ENCODE measurements at places on chromosomes 11 and 22. TPM values are rescaled to one million over a fixed set of nuclear protein-coding genes. Genes with fewer than 3 reads are reported as not detected.

The GVQW3 gene
- 1.3 TPM for total RNA-seq

DNA sequence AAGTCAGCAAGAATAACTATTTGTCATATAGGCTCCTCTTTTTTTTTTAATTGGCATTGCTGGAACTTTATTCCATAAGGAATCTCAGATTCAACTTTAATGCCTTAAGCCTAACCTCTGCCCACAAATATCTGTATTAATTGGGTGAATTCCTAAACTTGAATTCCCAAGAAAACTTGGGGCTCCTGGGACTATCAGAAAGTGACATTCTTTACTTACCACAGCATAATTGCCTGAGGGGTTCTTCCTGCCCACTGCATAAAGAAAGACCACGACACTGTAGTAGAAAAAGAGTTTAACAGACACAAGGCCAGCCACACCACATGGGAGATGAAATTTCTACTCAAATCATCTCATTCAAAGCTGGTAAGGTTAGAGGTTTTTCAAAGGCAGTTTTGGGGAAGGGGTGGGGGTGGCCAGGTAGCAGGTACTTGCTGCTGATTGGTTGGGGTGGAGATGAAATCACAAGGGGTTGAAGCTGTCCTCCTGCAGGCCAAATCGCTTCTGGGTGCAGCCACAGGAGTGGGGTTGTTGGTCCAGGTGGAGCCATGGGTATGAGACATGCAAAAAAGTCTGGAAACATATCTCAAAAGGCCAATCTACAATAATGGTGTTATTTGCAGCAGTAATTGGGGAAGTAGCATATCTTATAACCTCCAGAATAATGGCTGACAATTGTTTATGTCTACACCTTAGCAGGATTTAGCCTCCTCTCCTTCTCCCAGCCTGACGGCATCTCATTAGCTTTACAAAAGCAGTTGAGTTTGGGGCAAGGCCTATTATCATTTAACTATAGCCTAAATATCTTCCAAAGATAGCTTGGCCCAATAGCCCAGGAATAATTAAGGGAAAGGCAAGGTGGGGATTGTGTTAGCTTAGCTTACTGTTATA, 4.8 kb upstream of the NLRP10 start:
- H3K27me3 ChIP-seq = no peaks in the 10 kb centered on the region
- no peaks in the 10 kb centered on the region for H3K4me1 ChIP-seq
- no peak for DNase-seq
- H3K36me3 ChIP-seq = no peaks in the 10 kb centered on the region
- no peak overlapping the region for H3K27ac ChIP-seq

The TSGA10IP gene
- not detected for total RNA-seq

DNA sequence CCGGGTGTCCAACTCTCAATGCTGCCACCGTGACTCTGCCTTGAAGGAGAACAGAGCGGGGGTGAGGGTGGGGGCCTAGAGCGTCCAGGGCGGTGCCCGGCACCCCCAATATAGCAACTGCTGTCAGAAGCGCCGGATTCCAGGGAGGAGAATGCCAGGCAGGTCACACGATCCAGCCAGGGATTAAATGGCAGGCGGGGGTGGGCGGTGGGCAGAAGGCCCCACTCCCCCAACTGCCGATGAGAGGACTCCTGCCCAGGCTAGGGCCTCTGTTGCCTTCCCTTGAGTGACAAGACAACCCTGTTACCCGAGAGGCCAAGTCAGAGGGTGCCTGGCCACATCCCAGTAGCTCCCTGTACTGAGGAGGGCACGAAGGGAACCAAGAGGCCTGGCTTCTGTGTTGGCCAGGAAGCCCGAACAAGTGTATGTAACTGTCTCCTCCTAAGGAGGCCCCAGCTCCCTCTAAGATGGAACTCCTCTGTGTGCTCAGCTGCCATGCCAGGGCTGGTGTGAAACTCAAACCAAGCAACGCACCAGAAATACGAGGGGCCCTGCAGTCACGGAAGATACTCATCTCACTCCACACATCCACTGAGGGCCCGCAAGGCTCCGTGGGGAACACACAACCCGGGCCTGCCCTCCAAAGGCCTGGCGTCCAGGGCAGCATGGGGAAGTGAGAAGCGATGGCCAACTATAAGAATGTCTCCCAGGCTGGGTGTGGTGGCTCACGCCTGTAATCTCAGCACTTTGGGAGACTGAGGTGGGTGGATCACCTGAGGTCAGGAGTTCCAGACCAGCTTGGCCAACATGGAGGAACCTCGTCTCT, 3.0 kb downstream of the PACSIN3 start:
- no peak for DNase-seq
- H3K4me3 ChIP-seq = no peak overlapping the region
- H3K4me1 ChIP-seq = peaks cover 4% of the 10 kb centered on the region
- no peaks in the 10 kb centered on the region for H3K36me3 ChIP-seq
- H3K27me3 ChIP-seq = no peaks in the 10 kb centered on the region

DNA sequence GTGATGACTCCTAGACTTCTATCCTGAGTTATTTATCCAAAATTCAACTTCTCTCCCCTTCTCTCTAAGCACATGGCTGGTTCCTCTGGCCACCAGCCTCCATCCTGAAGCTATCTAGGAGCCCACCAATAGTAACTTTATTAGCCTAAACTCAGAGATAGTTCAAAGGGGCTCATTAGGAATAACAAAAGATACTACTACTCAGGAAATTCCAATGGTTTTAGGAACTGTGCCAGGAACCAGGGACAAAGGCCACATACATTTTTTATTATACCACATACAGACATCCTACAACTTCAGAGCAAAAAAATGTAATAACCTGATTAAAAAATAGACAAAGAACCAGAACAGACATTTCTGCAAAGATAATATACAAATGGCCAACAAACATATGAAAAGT, 27.9 kb downstream of the SLC25A17 start:
- no peak for DNase-seq
- H3K4me1 ChIP-seq = no peaks in the 10 kb centered on the region
- H3K36me3 ChIP-seq = no peaks in the 10 kb centered on the region
- H3K4me3 ChIP-seq = no peak overlapping the region

GRCh38 chr22:50628543-50629134, 687 bp upstream of the ARSA start:
- H3K27me3 ChIP-seq = no peaks in the 10 kb centered on the region
- no peak for DNase-seq
- H3K36me3 ChIP-seq = no peaks in the 10 kb centered on the region
- peak overlapping the region; percentile 78 for H3K27ac ChIP-seq

The DCHS1 gene
- 7.2 TPM for total RNA-seq
